ENCODE measurements at places on chromosomes 4 and X. TPM values are rescaled to one million over a fixed set of nuclear protein-coding genes. Genes with fewer than 3 reads are reported as not detected.

GRCh38 chr4:39539089-39539611 is 11.9 kb upstream of the UGDH start:
- peak; percentile 18 for DNase-seq

DNA sequence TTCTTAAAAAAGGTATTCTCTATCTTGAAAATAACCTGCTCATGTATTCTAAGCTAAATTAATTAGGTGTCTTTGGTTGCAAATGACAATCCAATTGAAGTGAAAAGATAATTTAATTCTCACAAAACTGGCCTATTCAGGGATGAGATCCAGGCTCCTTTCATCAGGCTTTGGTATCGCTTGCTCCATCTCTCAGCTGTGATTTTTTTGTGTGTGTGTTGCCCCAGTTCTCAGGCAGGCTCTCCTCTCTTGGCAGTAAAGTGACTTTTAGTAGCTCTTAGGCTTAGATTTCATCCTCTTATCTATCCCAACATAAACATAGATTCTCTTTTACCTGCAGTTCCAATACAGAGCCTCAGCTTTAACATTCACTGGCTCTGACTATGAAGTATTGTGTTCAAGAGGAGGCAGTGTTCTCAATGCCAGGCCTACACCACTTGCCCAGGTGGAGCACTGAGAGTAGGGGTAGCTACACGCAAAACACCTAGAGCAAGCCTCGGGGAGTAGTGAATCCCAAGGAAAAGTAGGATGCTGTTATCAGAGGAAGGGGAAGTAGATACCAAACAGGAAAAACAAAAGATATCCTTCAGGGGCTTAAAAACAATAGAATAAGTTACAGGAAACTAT is 392.4 kb upstream of the ATOH1 start:
- no peak for DNase-seq

Gene TMSB15A
- total RNA-seq: 307 TPM

- no peak for DNase-seq
Observed at GRCh38 chr4:148495463-148495862, 53.2 kb upstream of the NR3C2 start.

DNA sequence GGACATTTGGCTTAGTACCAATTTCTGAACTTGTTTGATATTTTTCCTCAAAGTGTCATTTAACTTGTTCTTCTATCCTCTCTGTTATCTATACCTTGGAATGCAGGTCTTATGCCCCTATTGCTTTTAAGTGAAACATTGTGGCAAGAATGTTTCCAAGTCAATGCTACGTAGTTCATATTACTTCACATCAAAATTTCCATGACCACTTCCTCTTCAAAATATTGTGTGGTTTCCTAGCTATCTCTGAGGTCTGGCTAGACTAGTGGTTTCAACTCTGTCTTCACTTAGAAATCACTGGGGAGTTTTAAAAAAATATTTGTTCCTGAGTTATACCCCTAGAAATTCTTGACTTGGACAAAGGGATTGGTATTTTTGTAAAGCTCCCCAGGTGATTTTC is 20.2 kb upstream of the RASGEF1B start:
- no peak for DNase-seq

- DNase-seq: no peak
Observed at GRCh38 chr4:165600959-165601683, 222.3 kb downstream of the CPE start.

Gene FAM47A
- total RNA-seq: not detected

Gene PNMA5
- not detected for total RNA-seq

DNA sequence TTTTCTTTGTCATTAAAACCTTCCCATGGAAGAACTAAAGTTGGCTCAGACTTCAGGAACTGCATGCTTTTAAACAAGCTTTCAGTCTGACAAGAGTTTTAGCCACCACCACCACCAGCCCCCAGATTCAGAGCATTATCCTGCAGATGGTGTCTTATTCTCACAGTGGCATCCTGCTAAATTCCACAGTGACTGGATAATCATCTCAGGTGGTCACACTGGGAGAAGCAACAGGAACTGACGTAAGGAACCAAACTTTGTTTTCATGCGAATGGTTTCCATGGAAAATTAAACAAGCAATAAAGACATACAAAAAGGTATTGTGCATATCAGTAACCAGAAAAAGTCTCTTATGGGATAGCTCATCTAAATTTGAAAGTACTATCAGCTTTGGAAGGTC is 370.7 kb downstream of the FBXW7 start:
- DNase-seq: no peak

Gene HSFX2
- total RNA-seq: not detected

Gene MRFAP1
- 306 TPM for total RNA-seq

Gene ZDHHC9
- 31.1 TPM for total RNA-seq

Gene FAM184B
- total RNA-seq: 0.02 TPM

DNA sequence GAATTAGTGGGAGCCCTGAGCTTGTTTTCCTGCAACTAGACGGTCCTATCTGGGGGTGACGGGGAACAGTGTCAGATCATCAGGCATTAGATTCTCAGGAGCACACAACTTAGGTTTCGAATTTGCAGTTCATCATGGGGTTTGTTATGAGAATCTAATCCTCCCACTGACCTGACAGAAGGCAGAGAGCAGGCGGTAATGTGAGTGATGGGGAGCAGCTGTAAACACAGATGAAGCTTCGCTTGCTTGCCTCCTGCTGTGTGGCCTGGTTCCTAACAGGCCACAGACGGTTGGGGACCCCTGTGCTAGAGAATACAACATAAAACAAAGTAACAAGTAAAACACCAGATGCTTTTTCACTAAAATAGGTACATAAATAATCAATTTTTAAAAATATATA is 86.2 kb upstream of the BLTP1 start:
- DNase-seq: peak; percentile 87

DNA sequence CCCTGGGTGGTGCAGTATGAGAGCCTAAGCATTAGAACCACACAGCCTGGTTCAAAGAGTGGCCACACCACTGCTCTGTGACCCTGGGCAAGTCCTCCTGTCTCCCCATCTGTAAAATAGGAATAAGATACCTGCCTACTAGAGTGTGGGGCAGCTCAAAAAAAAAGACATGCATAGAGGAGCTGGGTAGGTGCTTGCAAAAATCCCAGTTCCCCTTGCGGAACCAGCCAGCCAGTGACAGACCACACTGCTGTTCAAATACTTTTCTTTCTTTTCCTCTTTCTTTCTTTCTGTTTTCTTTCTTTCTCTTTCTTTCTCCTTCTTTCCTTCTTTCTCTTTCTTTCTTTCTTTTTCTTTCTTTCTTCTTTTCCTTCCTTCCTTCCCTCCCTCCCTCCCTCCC is 63.0 kb upstream of the TRIM2 start:
- no peak for DNase-seq

Gene FANCB
- 44.4 TPM for total RNA-seq

- DNase-seq: no peak
Observed at GRCh38 chrX:9467146-9467545, 2.3 kb downstream of the TBL1X start.

Gene DOK7
- 8.6 TPM for total RNA-seq

Gene PNMA6F
- total RNA-seq: not detected

DNA sequence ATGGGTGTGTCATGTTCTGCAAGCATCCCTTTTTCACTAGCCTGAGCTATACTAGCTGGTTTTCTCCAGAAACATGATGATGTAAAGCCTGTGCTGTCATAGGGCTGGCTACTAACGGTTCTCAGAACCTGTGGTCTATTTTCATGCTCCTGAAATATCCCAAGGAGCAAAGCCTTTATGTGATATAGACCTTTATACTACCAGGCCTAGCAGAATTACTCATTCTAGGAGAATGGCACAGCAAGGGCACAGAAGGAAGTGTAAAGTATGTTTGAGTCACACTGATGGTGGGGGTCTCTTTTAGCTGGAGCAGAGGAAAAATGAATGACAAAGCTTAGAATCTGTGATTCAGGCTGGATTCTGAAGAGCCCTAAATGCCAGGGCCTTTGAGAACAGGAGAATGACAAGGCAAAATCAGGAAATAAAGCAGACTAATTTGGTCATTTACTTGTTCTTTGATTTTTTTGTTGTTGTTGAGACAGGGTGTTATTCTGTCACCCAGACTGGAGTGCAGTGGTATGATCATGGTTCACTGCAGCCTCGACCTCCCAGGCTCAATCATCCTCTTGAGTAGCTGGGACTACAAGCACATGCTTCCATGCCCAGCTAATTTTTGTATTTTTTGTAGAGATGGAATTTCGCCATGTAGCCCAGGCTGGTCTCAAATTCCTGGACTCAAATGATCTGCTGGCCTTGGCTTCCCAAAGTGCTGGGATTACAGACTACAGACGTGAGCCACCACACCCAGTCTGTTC is 11.8 kb downstream of the TCEAL1 start:
- no peak for DNase-seq

DNA sequence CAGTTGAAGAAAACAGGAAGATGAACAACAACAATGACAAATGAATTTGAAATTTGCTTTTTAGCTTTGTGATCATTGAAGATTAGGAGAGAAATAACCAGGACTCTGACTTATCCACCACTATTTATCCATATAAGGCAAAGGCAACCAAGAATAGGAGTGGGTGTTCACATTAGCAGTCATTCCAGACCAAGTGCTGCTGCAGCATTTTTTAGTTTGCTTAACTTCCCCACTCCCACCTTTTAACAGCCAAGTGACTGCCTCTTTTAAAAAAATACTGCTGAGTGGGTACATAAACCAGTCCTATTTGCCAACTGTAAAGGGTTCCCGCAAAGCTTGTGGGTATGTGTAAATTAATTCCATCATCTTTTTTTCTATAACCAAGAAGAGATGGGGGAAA is 230.9 kb downstream of the IQCM start:
- DNase-seq: no peak

DNA sequence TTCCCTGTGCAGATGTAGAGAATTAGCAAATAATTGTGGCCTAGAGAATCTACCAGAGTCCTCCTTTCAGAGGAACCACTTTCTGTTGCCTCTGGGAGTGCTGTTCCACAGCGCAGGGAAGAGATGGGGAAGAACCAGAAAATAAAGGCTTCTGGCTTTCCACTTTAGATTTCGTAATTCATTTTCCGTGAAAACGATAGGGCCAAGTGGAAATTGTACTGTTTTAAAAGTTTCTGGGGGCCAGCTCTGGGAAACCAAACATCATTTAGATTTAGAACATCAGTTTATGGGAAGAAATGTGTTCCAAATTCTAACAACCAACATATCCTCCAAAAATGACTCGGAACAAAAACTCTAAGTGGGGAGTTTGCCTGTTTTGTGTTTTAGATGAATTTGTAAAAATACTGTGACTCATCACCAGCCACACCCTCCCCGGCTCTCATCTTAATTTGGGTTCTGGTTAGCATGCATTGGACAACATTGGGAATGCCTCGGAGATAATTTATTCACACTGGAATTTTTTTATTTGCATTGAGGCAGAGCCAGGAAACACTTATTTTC is 65.2 kb upstream of the LNX1 start:
- no peak for DNase-seq

GRCh38 chr4:186451982-186452381 is 103.4 kb downstream of the MTNR1A start:
- DNase-seq: no peak

DNA sequence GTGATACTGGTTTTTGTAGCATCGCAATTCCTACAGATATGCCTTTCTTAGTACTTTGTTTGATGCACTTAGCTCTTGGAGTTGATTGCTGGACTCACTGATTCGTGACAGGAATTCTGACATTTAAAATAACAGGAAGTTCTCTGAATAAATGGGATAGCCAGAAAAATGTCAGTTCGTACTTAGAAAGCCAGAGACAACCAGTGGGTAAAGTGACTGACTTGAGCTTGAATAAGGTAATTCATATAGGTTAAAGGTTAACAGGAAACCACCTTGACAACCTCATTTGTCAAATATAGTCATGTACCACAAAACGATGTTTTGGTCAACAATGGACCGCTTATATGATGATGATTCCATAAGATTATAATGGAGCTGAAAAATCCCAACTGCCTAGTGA is 181.4 kb downstream of the RPA4 start:
- no peak for DNase-seq

DNA sequence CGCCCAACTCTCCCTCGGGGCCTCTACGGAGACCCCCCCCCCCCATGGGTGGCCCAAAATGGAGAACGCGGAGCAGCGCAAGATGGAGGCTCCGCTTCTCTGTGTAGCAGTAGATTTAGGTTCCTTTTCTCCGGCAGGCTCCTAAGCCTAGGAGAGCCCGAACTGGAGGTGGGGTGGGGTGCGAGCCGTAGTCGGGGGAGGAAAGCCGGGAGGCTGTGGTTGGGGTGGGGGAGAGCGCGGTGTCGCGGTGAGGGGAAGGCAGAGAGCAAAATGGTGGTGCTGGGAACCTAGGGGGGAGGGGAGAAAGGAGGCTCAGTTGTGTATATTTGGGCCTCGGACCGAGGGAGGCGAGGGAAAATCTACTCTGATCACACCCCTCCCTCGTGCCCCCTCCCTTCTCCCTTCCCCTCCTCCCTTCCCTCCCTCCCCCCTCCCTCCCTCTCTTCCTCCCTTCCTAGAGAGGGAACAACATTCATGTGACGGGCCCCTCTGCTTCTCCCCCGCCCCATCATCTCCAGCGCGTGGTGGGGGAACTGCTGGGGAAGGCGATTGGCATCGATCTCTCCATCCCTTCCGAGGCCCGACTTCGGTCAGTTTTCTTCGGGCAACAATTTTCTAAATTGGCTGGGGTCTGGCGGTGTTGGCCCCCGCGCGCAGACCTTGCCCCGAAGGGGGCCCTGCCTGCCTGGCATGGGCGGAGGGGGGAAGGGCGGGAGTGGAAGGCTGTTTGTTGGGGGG is at the start of gene STAG2:
Gene STAG2 (plus strand): TSS at position 439 of the 738 bp plus-strand sequence. CDS start 60,922 bp downstream, outside the sequence.
- DNase-seq: peak; percentile 97
